ENCODE measurements at places on chromosomes 11 and 22. TPM values are rescaled to one million over a fixed set of nuclear protein-coding genes. Genes with fewer than 3 reads are reported as not detected.

The OAF gene
- total RNA-seq = 48.3 TPM

The PRMT3 gene
- 5.1 TPM for total RNA-seq

The SERPING1 gene
- total RNA-seq = 169 TPM

The NCR3LG1 gene
- 0.93 TPM for total RNA-seq

- DNase-seq = no peak
Measured at GRCh38 chr22:22957090-22957489, 69.5 kb downstream of the IGLL5 start.

GRCh38 chr11:117600234-117600783 is 196.7 kb downstream of the DSCAML1 start:
- DNase-seq = no peak

GRCh38 chr22:21094911-21095772 is 49.4 kb downstream of the LRRC74B start:
- no peak for DNase-seq

- no peak for DNase-seq
Measured at GRCh38 chr11:119356349-119357031, 10.0 kb upstream of the MFRP start.

- no peak for DNase-seq
Measured at GRCh38 chr11:8713760-8714454, 31.3 kb downstream of the RPL27A start.

DNA sequence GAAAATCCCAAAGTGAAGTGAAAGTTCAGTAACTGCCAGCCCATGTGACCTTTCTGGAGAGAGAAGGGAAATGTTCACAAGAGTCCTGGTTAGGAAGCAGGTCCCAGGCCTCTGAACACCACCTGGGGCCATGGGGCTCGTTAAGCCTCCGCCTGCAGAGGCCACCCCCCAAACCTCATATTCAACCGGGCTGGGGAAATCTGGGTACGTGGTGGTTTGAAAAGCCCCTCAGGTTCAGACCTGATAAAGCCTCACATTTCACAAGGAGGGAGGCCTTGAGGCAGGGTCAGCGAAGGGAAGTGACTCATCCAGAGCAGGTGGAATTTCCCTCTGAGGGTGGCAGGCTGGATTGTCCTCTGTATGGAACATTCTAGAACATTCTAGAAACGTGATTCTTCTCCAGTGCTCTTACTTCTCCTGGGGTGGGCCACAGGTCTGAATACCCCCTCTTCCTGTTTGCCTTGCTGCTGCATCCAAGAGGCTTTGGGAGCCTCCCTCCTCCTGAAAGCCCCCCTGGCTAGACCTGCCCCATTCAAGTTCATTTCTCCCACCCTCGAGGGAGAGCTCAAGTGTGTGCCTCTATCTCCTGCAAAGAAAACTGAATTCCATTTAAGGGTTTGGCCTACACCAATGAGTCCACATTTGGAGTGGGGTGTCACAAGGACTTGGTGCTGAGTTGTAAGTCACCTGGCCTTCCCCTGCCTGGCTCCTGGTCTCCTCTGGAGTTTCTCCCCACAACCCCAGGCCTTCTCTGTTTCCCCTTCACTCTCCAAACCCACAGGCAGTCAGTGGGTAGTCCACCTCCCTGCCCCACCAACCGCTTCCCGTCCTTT is 6.3 kb downstream of the FXYD2 start:
- no peak for DNase-seq

GRCh38 chr11:67309661-67310061 is 6.3 kb downstream of the SSH3 start:
- DNase-seq = no peak

DNA sequence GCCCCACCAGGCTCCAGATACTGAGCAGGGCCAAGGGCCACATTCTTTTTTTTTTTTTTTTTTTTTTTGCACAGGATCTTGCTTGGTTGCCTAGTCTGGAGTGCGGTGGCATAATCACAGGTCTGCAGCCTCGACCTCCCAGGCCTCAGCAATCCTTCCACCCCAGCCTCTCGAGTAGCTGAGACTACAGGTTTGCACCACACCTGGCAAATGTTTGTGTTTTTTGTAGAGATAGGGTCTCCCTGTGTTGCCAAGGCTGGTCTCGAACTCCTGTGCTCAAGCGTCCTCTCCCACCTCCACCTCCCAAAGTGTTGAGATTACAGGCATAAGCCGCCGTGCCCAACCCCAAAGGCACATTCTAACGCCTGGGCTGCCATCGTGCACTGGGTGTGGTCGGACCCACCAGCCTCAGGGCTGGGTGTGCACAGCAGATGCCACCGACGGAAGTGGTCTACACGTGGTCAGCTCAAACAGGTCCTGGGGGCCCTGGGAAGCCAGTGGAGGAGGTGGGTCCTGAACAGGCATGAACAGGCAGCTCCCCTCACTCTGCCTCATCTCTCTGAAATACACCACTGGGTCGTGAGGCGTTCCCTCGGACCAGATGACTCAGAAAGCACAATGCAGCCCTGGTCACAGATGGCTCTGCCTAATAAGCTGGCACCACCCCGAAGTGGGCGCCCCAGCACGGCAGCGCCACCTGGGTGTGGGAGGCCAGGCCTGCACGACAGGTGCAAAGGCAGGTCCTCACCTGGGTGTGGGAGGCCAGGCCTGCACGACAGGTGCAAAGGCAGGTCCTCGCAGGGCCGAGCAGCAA is 5.1 kb upstream of the B4GALNT4 start:
- peak; percentile 90 for DNase-seq

DNA sequence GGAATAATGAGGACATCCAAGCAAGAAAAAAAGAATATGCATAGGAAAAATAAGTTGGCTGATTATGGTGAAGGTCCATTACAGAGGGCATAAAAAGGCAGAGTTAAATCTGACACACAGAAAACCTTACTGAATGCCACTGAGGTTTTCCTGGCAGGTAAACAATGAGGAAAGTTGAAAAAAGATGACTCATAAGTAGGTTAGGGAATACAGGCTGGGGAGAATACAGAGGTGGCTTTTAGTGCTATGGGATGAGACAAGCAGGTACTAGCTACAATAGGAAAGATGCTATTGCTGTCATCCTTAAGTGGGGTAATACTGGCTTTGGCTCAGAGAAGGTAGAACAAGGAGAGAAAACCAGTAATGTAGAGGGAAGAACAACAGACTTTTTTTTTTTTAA is 44.7 kb downstream of the CSTF3 start:
- no peak for DNase-seq

- DNase-seq = no peak
Measured at GRCh38 chr11:33532720-33533385, 167.8 kb downstream of the C11orf91 start.

DNA sequence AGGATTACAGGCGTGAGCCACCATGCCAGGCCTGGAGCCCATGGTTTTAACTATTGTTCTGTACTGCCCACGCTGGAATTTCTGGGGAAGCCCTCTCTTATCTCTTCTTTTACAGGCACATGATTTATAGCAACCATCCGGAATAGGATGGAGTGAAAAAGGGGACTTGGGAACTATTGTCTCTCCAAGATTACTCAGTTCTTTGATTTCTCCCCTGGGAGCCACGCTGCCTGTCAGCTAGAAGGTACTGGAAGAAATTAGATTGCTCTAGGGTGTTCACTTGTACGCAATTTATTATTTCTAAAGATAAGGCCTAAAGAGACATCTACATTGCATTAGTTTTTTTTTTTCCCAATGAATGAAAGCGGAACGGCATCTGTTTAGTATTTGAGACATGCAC is 65.6 kb upstream of the PTPRJ start:
- DNase-seq = no peak

Measured in pancreas (tissue), 10 donors.